ENCODE measurements at places on chromosomes 1 and 21. TPM values are rescaled to one million over a fixed set of nuclear protein-coding genes. Genes with fewer than 3 reads are reported as not detected.

Gene OLIG2
- not detected for total RNA-seq

Gene COL6A2
- total RNA-seq = 2.2 TPM

DNA sequence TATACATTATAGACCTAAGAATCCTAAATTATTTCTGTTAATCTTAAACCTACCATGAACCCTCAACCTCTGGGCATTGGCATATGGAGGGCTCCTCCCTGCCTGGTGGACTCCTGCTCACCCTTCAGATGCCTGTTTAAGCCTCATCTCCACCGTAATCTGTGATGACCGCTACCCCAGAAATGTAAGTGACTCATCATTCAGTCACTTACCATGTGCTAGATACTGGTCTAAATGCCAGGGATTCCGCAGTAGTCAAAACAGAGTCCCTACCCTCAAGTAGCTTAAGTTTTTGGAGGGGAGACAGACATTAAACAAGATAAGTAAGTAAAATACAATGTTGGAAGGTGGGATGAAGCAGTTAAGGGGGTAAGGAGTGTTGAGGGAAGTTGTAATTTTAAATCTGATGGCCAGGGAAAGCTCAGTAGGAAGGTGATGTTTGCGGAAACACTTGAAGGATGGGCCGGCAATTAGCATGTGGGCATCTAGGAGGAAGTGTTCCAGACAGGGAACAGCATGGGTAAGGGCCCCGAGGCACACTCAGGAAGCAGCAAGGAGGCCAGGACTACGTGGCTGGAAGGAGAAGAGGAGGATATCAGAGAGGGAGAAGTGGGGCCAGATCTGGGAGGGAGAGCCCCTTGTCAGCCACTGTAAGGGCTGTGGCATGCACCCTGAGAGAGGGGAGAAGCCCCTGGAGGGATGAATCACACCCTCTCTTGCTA lies 141.7 kb upstream of the HOOK1 start:
- DNase-seq = no peak

DNA sequence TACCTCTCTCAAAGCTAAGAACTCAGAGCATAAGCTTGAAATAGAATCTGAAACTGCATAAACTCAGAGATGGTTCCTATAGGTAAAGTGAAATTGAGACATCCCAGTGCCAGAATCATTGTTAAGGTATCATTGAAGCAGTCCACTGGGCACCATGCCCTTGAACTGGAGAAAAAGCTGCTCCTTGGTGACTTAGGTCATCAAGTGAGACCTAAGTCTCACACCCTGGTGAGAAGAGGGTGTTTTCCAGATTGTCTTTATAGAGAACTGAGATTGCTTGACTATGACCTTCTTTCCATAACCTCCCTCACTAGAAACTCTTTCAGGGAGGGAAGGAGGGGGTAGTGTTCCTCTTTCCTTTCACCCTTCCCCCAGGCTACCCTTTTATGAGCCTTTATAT lies 9.4 kb upstream of the ATP6V1G3 start:
- no peak for DNase-seq

GRCh38 chr1:54380290-54380882 lies 25.8 kb downstream of the SSBP3 start:
- no peak for DNase-seq

DNA sequence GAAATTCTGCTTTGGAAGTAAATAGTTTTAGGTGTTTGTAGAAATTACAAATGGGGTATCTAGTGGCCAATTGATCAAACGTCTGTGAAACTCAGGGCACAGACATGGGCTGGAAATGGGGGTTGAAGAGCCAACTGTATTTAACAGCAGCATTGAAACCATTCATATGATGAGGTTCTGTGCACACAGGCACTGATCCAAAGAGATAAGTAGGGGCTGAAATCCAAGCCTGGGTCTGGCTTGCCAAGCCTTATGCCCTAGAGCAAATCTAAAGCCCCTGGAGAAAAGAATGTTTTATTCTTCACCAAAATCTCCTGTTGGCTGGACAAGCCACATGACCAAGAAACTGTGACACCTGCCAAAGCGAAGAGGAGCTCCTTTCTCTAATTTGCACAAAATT lies 67.6 kb upstream of the ST6GALNAC5 start:
- DNase-seq = no peak

DNA sequence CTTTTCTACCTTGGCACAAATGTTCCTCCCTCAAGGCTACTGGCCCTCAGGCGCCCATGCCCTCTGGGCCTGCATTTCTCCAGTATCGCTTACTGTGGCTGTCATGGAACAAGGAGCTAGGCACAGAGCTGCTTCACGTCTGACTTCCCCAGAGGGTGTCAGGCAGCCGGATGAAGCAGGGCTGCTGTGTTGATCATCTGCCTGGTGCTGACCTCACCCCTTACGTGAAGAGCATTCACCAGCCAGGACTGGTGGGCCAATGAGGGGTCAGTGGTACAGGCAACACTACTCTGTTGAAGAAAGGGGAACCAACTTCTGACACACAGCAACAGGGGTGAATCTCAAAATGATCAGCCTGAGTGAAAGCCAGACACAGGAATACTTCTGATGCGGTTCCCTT lies 215.5 kb upstream of the GALNT2 start:
- DNase-seq = no peak

- DNase-seq = no peak
Observed at GRCh38 chr1:14808768-14809167, 210.3 kb downstream of the KAZN start.

DNA sequence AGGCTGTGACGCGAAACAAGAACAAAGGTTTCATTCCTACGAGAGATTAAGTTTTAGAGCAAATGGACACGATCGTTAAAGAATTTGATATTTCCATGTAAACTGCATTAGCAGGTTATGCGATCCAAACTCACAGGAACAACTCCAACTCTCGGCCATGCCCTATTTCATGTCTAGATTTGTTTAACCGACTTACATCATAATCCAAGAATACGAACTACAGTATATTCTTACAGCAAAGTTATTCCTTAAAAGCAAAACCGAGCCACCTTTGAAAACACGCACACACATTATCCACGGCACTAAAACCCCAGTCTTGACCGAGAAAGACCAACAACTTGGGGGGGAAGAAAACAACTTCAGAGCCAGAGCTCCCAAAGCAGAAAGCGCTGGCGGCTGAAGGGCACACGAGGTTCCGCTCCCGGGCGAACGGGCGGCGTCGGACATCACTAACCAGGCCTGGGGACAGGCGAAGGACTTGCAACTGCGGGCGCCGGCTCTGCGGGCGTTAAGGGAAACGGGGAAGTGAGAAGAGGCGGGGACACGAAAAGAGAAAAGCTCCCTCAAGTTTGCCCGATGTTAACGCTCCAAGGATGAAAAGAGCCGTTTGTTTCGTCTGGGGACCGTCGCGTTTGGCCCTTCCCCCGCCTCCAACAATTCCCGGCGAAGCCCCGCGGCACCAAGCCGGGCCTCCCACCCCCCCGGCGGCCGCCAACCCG lies 690 bp downstream of the B3GALNT2 start:
- DNase-seq = no peak

- peak; percentile 40 for DNase-seq
Observed at GRCh38 chr1:59046730-59047157, 250.2 kb upstream of the FGGY start.

Gene HLX
- 8.2 TPM for total RNA-seq

Gene FNBP1L
- 0.32 TPM for total RNA-seq

GRCh38 chr1:116075990-116076389 lies 35.2 kb upstream of the MAB21L3 start:
- DNase-seq = no peak

- DNase-seq = no peak
Observed at GRCh38 chr1:118100686-118101514, 84.1 kb downstream of the SPAG17 start.

Gene PNRC2
- 137 TPM for total RNA-seq

DNA sequence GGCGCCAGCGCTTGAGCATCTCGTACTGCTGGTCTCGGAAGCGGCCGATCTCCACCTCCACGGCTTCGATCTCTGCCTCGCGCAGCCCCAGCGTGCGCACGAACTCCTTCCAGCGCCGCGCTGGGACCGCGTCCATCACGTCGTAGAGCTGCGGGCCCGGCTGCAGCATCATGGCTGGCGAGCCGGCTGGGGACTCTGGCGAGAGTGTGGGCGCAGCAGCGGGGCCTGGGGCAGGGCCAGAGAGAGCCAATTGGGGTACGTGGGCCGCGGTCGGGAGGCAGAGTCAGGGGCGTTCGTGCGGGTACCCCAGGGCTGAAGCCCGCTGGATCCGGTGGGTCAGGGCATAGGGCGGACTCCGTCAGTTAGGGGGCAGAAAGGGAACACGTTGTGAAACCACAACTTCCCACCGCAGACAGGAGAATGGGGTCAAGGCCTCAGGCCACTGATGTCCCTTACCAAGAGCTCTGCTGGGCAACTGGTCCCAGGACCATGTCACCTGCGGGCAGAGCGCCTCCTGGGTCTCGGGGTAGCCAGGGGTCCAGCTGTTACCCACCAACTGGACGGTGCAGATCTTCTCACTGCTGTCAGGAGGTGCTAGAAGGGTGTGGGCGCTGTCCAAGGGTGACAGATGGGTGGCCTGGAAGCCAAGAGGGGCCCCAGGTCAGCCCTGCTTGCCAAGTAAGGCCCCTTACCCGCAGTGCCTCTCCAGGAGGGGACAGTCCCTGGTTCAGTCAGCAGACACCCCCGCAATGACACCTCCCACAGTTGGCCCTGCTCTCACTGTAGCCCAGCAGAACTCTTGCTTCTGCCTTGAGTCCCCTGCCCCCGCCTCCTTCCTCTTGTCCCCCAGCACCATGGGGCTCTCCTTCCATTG lies 4.2 kb downstream of the TNFRSF25 start:
- DNase-seq = no peak

Gene C1orf226
- 0.05 TPM for total RNA-seq

- no peak for DNase-seq
Observed at GRCh38 chr1:113095790-113096455, 22.9 kb downstream of the LRIG2 start.

GRCh38 chr1:5053744-5054143 lies 399.3 kb downstream of the AJAP1 start:
- DNase-seq = no peak

Gene TNFRSF18
- total RNA-seq = 231 TPM

Gene CD2
- total RNA-seq = 284 TPM

DNA sequence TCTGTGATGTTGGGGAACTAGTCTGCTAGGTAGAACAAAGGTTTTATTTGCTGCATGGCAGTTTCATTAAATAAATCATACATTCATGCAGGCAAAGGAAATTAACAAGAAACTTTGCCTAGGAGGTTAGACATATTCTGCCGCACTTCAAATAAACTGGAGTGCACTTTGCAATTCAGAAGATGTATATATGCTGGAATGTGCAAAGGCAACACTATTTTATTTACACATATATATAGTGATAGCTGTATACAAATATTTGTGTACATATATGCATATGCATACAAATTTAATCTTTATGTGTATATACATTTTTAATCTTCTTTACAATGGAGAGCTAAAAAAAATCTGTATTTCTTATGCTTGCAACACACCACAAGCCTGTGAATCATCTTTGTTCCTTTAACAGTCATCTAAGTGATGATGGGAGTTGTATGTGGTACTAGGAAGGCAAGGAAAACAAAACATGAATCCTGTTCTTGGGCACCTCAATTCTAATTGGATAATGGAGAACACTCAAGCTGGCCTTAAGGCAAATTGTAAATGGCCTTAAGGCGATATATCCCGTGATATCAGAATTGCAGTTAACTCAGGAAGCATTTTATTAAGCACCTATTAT lies 605.8 kb upstream of the CAMK1G start:
- DNase-seq = no peak

Gene ACBD3
- 25.4 TPM for total RNA-seq

DNA sequence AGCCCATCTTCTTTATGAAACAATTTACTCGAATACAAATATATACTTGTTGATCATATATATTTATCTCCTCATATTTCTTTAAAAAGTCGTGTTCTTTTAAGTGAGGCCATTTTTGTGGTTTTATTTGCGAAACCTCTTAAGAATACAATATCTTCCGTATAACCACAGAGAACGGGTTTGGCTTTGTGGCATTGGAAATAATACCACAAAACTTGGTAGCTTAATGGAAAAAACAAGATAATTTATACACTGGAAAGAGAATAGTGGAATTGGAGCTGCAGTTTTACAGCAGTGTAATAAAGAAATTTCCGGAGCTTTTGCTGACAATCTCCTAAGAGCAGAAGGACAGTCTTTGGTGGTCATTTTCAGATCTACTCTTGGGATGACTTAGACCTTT lies 29.4 kb downstream of the PTGFR start:
- DNase-seq = no peak

Gene LDLRAD1
- not detected for total RNA-seq

DNA sequence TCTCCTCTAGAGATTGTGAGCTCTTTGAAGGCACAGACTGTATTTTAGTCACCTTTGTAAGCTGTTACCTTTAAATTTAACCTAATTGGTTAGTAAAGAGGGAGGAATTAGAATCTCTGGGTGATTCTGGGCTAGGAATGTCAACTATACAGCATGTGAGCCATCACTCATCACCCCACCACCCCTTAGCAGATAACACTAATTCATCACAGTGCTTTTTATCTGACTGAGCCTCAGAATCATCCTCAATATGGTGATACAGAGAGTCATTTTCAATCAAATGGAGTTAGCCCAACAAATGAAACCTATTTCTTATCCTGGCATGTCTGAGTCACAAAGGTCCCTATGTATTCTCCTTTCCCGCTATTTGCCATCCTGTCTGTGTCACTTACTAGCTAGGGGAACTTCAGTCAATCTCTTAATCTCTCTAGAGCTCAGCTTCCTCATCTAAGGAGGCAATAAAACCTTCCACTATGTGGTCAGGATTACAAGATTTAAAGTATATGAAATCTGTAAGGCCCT lies 13.3 kb downstream of the KCNJ10 start:
- DNase-seq = no peak

GRCh38 chr1:78045563-78045925 lies 222 bp upstream of the GIPC2 start:
- DNase-seq = no peak

Gene CFAP45
- total RNA-seq = 2.3 TPM

- no peak for DNase-seq
Observed at GRCh38 chr1:169486281-169487051, 722 bp upstream of the SLC19A2 start.

Gene FALEC
- total RNA-seq = 0.37 TPM

Gene CRYBG2
- 0.98 TPM for total RNA-seq

Gene PCNX2
- 16.0 TPM for total RNA-seq

DNA sequence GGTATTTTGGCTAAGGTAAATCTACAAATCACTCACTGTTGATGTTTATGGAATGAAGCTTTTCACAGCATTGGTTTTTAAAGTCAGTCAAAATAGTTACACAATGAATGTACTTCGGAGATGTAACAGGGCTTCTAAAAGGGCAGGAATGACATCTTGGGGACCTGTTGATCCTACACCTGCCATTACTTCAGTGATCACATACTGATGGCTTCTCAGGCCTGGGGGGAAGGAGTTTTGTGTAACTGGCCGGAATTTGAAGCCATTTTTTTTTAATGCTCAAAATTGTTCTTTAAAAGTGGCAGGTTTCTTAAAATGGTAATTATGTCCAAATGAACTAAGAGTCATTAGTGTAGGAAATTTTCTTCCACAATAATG lies 11.2 kb downstream of the RPL5 start:
- no peak for DNase-seq
